ENCODE measurements at places on chromosomes 2 and 18.

- DNase-seq, result no peak
- H3K27me3 ChIP-seq, result no peaks in the 10 kb centered on the region
- no peaks in the 10 kb centered on the region for H3K4me1 ChIP-seq
- H3K36me3 ChIP-seq, result no peaks in the 10 kb centered on the region
Observed at GRCh38 chr2:144014103-144014502, 505.8 kb downstream of the ZEB2 start.

GRCh38 chr2:3266925-3267867 lies 110.4 kb downstream of the EIPR1 start:
- no peaks in the 10 kb centered on the region for H3K27me3 ChIP-seq
- no peaks in the 10 kb centered on the region for H3K4me1 ChIP-seq
- H3K36me3 ChIP-seq, result no peaks in the 10 kb centered on the region
- H3K27ac ChIP-seq, result no peak overlapping the region

DNA sequence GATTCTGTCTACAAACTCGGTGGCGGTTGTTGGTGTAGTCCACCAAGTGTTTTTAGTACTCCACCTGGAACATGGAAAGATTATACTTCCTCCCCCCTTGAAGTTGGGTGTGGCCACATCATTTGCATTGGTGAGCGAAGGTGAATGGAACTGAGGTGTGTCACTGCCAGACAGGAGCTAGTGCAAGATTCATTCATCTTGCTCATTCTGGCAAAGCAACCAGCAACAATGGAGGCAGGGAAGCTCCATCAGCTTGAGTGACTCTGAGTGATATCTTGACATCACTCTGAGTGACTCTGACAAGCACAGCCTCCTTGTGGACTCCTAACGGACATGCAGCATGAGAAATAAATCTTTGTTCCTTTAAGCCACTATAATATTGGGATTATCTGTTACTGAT lies 54.7 kb upstream of the SLC1A4 start:
- no peak for DNase-seq
- no peaks in the 10 kb centered on the region for H3K36me3 ChIP-seq
- H3K4me3 ChIP-seq, result no peak overlapping the region
- no peaks in the 10 kb centered on the region for H3K27me3 ChIP-seq

DNA sequence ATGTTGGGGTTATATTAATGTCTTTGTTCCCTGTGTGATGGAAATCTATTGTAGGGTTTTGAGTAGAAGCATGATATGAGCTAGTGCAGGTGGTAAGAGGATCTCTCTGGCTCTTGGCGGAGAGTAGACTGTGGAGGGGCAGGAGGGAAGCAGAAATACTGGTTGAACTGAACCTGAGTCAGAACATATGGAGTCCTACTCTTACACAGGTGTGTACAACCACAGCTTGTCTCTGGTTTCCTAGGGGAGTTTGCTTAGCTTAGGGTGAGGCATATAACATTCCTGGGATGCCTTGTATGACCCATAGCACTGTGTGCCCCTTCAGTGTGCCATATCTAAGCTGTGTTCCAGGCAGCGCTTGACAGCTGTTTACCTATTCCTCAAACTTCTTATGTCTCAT lies 97.3 kb upstream of the GCFC2 start:
- peaks cover 5% of the 10 kb centered on the region for H3K27me3 ChIP-seq
- H3K4me3 ChIP-seq, result no peak overlapping the region
- no peaks in the 10 kb centered on the region for H3K36me3 ChIP-seq
- no peak for DNase-seq

DNA sequence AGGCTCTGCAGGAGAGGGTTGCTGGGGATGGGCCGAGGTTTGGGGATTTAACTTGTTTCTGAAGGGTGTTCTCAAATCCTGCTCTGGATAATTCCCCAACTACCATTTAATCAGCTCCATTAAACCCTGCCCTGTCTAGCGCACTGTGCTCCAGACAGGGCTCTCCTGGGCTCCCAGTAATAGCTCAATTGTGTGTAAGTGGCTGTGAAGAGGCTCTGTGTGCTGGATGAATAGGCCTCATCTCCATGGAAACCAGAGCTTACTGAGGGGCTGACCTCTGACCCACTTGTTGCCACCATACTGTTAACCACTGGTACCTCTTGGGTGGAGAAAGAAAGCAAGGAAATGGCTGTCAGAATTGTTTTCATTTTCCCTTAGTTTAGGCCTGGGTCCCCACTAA lies 92.9 kb downstream of the TGOLN2 start:
- no peaks in the 10 kb centered on the region for H3K4me1 ChIP-seq
- H3K27me3 ChIP-seq, result peaks cover 16% of the 10 kb centered on the region
- H3K4me3 ChIP-seq, result no peak overlapping the region
- no peak overlapping the region for H3K27ac ChIP-seq
- DNase-seq, result no peak
- H3K36me3 ChIP-seq, result no peaks in the 10 kb centered on the region

DNA sequence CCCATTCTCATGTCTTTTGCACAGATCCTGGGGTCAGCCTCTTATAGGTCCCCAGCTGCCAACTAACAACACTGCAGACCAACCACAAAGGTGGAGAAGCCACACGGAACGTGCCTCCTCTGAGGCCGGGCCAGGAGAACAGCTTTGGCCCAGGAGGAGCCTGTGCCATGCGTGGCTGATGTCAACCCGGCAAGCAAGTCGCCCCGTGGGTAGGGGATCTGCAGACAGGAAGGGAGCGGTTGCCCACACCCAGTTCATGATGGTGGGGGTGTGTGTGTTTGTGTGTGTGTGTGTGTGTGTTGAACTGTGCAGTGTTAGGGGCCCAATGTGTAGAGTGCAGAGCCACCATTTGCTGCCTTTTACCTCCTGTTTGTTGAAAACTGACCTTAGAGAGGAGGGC lies 2.4 kb upstream of the CLEC4F start:
- H3K4me1 ChIP-seq, result no peaks in the 10 kb centered on the region
- H3K27ac ChIP-seq, result no peak overlapping the region
- H3K27me3 ChIP-seq, result peaks cover 25% of the 10 kb centered on the region
- H3K36me3 ChIP-seq, result no peaks in the 10 kb centered on the region

DNA sequence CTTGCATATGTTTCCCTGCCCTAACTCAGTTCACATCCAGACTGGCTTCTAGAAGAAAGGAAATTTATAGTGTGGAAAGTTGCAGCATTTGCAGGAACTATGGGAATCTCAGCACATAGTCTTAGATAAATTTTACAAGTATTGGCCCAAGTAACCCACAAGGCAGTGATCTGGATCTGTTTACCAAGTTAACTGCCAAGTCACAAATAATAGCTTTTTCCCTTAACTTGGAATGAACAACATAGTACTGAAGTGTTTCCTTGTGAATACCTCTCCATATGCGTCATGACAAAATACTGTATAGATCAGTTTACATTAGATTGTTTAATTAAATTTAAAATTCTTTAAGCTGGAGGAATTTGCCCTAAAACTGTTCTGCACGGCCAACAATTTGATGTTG lies 255.8 kb upstream of the EPAS1 start:
- no peaks in the 10 kb centered on the region for H3K27me3 ChIP-seq
- H3K4me1 ChIP-seq, result no peaks in the 10 kb centered on the region
- no peaks in the 10 kb centered on the region for H3K36me3 ChIP-seq
- H3K4me3 ChIP-seq, result no peak overlapping the region

DNA sequence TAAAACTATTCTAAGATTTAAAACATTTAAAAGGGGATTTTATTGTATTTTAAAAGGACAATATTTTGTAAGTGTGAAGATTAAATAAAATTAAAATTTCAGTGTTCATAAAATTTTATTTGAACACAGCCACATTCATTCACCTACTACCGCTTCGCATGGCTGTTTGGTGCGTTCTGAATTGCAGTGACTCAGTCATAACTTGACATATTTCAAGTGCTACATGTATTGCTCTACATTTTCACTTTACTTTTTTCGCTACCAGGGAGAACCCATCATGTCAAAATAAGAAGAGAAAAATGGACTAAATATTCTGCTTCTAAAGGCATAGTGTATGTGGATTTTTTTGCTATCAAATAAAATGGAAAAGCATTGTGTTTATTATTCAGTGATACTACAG lies 8.7 kb downstream of the PTH2R start:
- no peaks in the 10 kb centered on the region for H3K27me3 ChIP-seq
- H3K4me3 ChIP-seq, result no peak overlapping the region
- H3K4me1 ChIP-seq, result no peaks in the 10 kb centered on the region
- H3K36me3 ChIP-seq, result no peaks in the 10 kb centered on the region
- H3K27ac ChIP-seq, result no peak overlapping the region
- DNase-seq, result no peak

DNA sequence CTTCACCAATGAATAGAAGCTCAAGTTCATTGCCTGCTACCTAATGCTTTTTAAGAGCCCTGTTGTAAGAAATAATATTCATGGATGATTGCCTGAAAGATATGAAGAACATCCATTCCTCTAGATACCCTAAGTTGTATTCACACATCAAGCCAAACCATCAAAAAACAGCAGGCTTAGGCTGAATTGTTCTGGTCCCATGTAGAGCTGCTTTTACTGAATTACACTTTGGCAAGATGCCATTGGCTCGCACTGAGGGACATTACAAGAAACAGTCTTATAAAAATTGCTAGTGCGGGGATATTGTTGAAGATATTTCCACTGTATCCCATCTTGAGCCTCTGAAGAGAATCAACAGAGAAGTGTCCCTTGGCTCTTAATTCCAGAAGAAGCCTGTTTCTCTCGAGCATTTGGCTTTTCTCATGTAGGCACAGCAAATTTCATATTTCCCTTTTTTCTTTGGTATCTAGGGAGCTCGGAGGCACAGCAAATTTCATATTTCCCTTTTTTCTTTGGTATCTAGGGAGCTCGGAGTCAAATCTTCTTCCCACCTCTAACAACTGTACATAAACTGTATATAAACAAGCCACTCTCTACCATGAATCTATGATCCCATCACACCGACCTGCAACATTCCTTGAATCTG lies 107.5 kb downstream of the COLEC12 start:
- peaks cover 10% of the 10 kb centered on the region for H3K27me3 ChIP-seq
- no peaks in the 10 kb centered on the region for H3K36me3 ChIP-seq
- H3K4me3 ChIP-seq, result no peak overlapping the region
- no peak overlapping the region for H3K27ac ChIP-seq

GRCh38 chr18:31454066-31454708 lies 6.6 kb downstream of the DSG3 start:
- H3K27ac ChIP-seq, result no peak overlapping the region
- H3K36me3 ChIP-seq, result no peaks in the 10 kb centered on the region
- H3K4me3 ChIP-seq, result no peak overlapping the region
- no peaks in the 10 kb centered on the region for H3K4me1 ChIP-seq
- peaks cover 3% of the 10 kb centered on the region for H3K27me3 ChIP-seq

GRCh38 chr18:75211626-75211952 lies 992 bp downstream of the TSHZ1 start:
- H3K4me1 ChIP-seq, result peaks cover 69% of the 10 kb centered on the region
- peaks cover 12% of the 10 kb centered on the region for H3K36me3 ChIP-seq
- no peaks in the 10 kb centered on the region for H3K27me3 ChIP-seq
- H3K27ac ChIP-seq, result peak overlapping the region; percentile 61
- H3K4me3 ChIP-seq, result peak overlapping the region; percentile 44

GRCh38 chr2:118723394-118723793 lies 124.1 kb downstream of the EN1 start:
- DNase-seq, result no peak
- no peaks in the 10 kb centered on the region for H3K27me3 ChIP-seq
- H3K4me3 ChIP-seq, result no peak overlapping the region
- no peak overlapping the region for H3K27ac ChIP-seq
- no peaks in the 10 kb centered on the region for H3K36me3 ChIP-seq
- H3K4me1 ChIP-seq, result no peaks in the 10 kb centered on the region

DNA sequence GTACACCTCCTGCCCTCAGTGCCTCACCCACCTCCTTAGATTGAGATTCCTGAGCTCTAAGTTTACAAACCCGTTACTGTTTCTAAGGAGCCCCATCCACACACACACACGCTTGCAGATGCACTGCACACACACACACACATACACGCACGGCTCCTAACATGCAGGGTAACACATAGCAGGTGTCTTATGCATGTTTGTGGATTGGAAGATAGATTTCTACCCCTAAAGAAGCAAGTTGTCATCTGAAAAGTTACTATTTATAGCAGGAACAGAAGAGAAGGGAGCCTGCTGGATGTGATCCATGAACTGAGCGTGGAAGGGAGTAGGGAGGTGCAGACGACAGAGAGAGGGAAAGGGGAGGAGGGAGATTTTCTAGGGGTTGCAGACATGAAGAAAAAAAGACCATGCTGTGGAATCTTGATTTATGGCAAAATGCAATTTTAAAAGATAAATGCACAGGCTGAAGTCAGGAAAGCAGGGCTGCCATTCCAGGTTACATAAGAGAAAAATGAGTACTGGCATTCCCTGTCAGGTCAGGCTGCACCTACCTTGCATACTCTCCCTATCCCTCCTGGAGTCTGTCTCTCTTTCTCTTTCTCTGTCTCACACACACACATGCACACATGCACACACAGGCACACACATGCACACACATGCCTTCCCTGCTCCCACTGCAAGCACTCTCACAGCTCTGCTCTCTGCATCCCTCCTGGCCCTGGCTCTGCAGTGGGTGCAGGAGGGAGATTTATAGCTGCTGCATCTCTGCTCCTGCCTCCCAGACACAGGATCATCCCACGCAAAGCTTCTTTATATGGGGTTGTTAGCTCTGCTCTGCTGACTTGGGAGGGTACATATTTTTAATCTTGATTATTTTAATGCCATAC lies 192.6 kb upstream of the MYT1L start:
- no peak overlapping the region for H3K27ac ChIP-seq
- no peaks in the 10 kb centered on the region for H3K4me1 ChIP-seq
- H3K36me3 ChIP-seq, result no peaks in the 10 kb centered on the region
- H3K4me3 ChIP-seq, result no peak overlapping the region
- H3K27me3 ChIP-seq, result no peaks in the 10 kb centered on the region

- DNase-seq, result peak; percentile 29
- H3K27ac ChIP-seq, result no peak overlapping the region
- peaks cover 25% of the 10 kb centered on the region for H3K27me3 ChIP-seq
- no peaks in the 10 kb centered on the region for H3K36me3 ChIP-seq
- no peak overlapping the region for H3K4me3 ChIP-seq
- H3K4me1 ChIP-seq, result peaks cover 29% of the 10 kb centered on the region
Observed at GRCh38 chr2:216084547-216084946, 2.8 kb downstream of the TMEM169 start.

DNA sequence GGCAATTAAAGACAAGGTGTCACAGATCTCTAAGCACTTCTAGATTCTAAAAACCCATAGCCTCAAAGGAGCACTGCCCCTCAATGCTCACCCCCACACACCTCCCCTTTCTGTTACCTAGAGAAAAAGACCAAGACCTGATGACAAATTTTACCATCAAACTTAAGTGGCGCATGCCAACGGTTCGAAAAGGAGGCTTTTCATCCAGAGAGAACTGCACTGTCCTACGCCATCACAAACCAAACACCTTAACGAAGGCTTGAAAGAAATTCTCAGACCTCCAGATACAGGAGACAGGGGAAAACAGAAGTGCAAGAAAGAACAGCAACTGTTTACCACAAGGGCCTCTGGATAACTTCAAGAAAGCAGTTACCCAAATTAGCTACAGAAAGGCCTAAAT lies 2.0 kb upstream of the ZC3H6 start:
- H3K27ac ChIP-seq, result 0 out of 2 replicates have a peak overlapping the region, but pooled peaks have one; percentile 33
- DNase-seq, result no peak
- no peaks in the 10 kb centered on the region for H3K36me3 ChIP-seq
- peaks cover 31% of the 10 kb centered on the region for H3K4me1 ChIP-seq
- no peaks in the 10 kb centered on the region for H3K27me3 ChIP-seq

GRCh38 chr2:89834306-89834705 lies 1142.8 kb downstream of the RPIA start:
- no peaks in the 10 kb centered on the region for H3K36me3 ChIP-seq
- H3K27ac ChIP-seq, result no peak overlapping the region
- no peak for DNase-seq
- H3K27me3 ChIP-seq, result no peaks in the 10 kb centered on the region
- no peak overlapping the region for H3K4me3 ChIP-seq

- H3K27me3 ChIP-seq, result no peaks in the 10 kb centered on the region
- no peak for DNase-seq
- no peaks in the 10 kb centered on the region for H3K36me3 ChIP-seq
- no peak overlapping the region for H3K4me3 ChIP-seq
- H3K4me1 ChIP-seq, result no peaks in the 10 kb centered on the region
Observed at GRCh38 chr2:194320520-194320919, 1336.5 kb upstream of the SLC39A10 start.
